ENCODE measurements at places on chromosomes 3 and 15.

DNA sequence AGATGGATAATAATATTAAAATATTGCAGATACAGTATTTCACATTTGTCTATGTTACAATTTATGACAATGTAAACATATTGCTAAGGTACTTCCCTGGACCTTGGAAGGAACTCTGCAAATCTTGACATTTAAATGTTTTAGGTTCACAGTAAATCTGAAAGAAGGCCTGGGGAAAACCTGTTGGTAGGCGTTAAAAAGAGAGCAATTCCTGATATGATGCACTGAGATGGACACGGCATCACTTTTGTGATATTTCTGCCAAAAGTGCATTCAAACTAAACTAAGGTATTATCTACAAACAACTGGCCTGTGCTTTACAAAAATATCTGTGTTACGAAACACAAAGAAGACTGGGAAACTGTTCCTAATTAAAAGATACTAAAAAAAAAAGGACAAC lies 6.1 kb upstream of the TP63 start:
- no peak for DNase-seq

DNA sequence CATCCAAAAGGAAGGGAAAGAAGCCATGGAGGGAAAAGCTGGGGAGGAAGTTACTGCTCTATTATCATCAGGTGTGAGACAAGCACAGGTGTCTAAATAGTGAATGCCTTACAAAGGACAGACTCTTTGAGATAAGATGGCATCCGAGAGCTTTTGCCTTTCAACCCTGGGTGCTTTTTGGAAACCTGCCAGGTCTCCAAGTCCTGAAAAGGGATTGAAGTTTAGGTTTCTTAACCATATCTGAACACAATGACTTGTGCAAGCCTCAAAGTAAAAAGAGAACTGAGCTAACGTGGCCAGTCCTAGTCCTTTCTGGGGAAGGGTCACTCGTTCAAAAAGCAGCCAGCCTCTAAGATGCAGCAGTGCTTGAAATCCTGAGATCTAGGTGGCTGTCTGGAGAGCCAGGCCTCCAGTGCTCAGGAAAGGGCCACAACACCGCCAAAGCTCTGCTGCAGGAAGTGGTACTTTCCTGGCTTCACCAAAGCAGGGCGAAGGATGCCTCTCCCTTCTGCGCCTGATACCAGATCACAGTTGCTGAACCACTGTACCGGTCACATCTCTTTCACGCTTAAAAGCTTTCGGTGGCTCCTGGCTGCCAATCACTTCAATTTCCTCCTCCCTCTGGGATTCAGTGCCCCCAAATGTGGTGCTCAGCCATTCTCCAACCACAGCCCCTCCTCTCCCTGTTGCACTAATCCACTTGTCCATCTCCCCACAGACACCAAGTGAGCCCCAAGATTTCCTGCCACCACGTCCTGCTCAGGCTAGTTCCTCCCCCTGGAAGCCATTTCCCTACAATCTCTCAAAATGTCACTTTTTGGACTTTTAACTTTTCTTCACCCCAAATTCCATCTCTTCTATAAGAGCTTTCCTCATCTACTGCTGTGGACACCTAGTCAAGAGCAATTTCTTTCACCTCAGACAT lies 104.1 kb upstream of the LPP start:
- no peak for DNase-seq

- DNase-seq = no peak
Observed at GRCh38 chr15:26134152-26134551, 271.0 kb upstream of the ATP10A start.

DNA sequence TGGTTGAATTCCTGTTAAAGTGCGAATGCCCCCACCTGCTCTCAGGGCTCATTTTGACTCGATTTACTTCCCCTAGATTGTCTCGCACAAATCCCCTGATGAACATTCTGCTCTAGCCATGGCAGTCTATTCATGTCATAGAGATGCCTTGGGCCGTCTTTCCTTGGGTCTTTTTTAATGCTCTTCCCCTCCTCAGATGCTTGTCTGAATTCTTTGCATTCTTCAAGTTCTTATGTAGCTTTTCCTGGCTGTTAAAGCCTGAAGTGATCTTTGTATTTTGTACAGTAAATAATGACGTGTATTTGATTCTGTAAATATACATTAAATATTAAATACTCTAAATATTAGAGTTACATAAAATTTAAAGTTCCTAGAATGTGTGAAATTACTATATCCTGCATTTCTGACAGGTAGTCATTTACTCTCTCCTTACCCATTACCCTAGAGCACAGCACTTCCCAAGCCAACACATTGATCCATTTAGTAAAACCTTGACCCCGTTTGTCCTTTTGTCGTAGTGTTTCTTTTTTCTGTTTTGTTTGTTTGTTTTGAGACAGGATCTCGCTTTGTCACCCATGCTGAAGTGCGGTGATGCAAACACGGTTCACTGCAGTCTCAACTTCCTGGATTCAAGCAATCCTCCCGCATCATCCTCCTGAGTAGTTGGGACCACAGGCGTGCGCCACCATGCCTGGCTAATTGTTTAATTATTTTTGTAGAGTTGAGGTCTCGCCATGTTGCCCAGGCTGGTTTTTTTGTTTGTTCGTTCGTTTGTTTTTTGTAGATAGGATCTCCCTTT lies 47.9 kb downstream of the YEATS2 start:
- peak; percentile 64 for DNase-seq

DNA sequence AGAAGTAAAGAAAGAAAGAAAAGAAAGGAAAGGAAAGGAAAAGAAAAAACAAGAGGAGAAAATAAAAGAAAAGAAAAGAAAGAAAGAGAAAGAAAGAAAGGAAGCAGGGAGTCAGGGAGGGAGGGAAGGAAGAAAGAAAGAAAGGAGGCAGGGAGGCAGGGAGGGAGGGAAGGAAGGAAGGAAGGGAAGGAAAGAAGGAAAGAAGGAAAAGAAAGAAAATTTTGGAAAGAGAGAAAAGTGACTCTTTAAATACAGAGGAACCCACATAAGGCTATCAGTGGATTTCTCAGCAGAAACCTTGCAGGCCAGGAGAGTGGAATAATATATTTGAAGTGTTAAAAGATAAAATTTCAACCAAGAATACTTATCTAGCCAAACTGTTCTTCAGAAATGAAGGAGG lies 44.2 kb upstream of the GNB4 start:
- DNase-seq = no peak

DNA sequence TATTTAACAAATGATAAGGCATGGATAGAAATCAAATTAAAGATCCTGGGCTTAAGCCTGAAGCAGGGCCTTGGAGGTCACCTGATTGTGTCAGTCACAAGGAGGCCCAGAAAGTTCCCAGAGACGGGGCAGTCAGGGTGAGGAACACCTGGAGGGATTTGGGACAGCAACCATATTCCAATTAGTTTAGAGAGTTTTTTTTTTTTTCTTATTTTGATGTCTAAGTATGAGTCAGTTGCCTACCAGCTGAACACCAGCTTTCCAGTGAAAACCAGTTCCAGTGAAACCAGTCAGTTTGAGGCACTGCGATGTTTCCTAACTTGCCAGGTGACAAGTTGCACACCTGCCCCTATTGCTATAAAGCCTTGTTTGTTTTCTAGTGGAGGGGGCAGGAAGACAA lies 350.7 kb upstream of the AZI2 start:
- no peak for DNase-seq

- DNase-seq = peak; percentile 18
Observed at GRCh38 chr3:174439331-174440252, 419.5 kb upstream of the NAALADL2 start.

DNA sequence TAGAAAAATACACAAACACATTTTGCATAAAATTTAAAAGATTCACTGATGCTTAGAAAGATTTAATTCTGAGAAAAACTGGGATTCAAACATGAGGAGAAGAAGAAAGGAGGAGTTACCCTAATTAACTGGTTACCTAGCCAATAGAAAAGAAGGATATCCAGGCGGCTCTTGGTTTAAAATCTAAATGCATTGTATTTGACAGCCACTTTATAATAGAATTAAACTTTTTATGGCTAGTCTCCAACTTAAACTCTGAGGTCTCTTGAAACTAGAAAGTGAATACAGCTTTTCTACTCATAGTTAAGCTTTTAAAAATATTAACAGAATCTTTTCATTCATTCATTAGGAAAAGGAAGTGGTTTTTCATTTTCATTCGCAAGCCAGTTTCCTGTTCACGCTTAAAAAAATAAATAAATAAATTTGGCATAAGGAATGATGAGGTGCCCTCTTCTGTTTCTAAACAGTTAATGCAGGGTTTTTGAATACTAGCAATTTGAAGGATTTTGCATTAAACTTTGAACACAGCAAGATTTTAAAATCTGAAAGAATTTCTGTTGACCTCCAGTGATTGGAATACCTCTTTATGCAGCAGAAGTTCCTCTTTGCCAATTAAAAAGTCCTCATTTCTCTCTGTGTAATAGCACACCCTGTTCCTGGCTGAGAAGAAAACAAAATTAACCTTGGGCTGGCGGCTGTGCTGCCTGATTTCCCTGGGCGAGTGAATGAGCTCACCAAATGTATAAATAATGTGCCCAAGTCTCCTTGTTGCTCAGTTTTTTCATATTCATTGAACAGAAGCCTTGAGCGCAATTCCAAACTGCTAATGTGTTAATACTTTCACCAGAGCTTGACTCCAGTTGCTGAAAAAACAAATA lies 105.1 kb downstream of the ZMAT3 start:
- no peak for DNase-seq

DNA sequence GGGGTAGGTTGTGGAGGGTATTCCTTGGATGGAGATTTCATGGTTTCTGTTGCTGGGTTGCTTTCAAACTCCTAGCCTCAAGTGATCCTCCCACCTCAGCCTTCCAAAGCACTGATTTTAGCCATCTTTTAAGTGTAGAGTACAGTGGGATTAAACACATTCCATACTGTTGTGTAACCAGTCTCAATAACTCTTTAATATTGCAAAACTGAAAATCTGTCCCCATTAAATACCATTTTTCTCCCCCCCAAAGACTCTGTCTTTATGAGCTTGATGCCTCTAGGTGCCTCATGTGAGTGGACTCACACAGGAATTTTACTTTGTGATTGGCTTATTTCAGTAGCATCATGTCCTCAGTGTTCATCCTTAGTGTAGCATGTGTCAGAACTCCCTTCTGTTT lies 74.7 kb upstream of the ATP10A start:
- DNase-seq = no peak

DNA sequence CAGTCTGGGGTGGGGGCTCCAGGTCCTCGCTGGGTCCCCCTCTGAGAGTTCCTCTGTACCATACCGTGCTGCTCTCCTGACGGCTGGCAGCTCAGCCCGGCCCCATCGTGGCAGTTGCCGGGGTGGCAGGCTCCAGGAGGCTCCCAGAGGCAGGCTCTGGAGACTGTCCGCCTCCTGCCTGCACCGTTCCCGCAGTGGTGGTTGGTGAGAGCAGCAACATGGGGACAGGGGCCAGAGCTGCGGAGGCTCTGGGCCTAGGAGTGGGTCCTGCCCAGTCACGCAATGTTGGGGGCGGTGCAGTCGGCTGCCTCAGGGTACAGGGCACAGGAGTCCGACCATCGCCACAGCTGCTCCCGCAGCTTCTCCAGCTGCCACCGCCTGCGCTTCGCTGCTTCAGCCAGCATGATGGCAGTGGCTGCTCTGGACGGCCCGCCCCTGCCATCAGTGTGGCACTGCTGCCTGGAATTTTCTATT lies 492.7 kb downstream of the AGBL1 start:
- no peak for DNase-seq

DNA sequence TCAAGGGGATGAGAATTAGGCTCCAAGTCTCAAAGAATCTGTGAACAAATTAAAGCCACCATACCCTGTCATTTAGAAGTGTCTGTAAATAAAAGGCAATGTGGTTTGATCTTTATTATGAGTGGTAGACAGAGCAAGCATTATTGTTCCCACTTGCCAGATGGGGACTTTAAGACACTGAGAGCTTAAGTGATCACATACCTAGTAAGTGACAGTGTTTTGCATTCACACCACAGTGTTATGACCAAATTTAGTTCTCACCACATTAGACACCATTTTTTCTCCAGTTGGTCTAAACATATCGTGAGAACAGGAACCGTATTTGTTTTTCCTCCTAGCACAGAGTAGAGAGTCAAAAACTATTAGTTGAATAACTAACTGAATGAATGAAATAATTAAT lies 13.2 kb upstream of the ZBED2 start:
- no peak for DNase-seq

DNA sequence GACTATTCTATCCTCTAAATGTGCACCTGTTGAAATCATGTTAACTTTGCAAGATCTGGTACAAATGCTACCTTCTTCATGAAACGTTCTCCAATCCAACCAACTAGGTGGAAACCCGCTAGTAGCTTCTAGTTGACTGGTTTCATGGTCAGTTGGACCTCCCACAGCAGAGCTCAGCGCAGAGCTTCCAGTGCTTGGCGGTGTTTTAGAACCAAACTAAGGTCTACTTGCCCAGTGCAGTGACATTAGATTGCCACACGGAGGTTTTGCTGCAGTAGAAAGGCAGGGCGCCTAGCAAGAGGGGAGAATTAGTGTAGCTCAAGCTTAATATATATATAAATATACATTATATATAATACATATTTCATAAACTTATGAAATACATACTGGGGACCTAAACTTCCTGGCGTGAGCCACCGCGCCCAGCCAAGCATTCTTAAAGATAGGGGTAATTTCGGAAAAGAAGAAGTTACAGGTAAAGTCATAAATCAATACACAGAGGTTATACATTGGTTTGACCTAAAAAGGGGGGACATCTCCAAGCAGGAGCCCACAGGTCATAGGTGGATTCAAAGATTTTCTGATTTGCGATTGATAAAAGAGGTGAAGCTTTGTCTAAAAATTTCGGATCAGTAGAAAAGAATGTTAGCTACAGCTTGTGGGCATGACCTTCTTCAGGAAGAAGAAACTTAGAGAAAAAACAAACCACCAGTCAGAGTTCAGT lies 2.1 kb upstream of the OXSR1 start:
- peak; percentile 32 for DNase-seq

GRCh38 chr3:45817831-45818522 lies 21.6 kb upstream of the SLC6A20 start:
- no peak for DNase-seq

- peak; percentile 92 for DNase-seq
Observed at GRCh38 chr15:101008158-101009139, 89.3 kb downstream of the LRRK1 start.

- peak; percentile 15 for DNase-seq
Observed at GRCh38 chr15:44738340-44738984, 2.1 kb downstream of the TRIM69 start.

- DNase-seq = no peak
Observed at GRCh38 chr3:9149566-9149965, 99.9 kb downstream of the SRGAP3 start.

DNA sequence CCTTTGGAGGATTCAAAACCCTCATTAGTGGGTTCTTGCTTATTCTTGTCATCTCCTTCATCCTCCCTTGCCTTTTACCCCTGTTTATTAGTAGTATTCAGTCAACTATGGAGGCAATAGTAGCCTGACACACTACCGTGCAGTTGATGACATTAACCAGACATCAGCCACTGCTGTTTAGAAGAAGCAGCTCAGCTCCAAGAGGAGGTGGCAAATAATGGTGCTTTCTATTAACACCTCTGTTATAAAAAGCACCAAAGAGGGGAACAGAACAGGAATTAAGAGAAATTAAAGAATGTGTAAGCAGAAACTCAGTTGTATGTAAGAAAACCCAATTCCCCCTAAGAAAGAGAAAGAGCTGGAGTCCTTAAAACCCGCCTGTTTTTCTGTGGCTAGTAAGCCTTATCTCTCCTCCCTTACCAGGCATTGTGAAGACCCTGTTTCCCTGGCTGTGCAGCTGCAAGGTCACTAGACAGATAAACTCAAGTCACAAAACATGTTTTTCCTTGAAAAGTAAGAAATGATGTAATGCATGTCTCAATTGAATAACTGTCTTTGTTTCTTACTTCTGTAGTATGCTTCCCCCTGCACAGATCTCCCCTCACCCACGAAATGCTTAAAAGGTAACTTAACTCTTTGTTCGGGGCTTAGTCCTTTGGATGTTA lies 21.2 kb downstream of the CCR4 start:
- no peak for DNase-seq

GRCh38 chr3:9198899-9199335 lies 50.5 kb downstream of the SRGAP3 start:
- peak; percentile 42 for DNase-seq
